ENCODE measurements at places on chromosomes 11 and 22. TPM values are rescaled to one million over a fixed set of nuclear protein-coding genes. Genes with fewer than 3 reads are reported as not detected.

DNA sequence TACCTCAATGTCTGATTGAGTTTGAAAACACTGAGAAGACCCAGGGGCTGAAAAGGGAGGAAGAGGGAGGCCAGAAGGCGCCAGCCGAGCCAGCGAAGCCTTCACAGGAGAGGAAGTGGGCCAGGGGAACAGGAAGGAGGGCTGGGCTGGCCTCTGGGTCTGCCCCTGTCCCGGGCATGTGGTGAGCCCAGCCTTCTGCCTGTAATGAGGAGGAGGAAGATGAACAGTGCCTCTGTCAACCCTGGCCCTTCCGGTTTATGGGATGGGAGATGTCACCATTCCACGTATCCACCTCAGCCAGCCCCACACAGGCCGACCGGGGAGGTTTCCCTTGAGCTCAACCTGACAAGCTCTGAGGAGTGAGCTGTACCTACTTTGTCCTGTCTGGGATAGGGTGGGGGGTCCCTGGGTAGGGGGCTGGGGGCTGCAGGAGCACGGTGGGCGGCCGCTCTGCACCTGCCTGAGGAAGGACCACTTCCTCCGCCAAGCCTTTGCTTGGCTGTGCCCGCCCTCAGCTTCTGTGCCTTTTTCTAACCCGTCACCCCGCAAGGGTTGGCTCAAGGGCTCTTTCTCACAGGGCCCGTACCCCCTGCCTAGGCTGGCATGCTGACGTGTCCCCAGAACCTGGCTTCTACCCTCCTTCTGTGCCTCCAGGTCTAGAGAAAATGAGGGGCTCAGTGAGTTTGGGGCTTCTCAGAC, 2.0 kb downstream of the PARVG start:
- no peak for DNase-seq

GRCh38 chr11:113675003-113675561, 31.0 kb downstream of the TMPRSS5 start:
- no peak for DNase-seq

DNA sequence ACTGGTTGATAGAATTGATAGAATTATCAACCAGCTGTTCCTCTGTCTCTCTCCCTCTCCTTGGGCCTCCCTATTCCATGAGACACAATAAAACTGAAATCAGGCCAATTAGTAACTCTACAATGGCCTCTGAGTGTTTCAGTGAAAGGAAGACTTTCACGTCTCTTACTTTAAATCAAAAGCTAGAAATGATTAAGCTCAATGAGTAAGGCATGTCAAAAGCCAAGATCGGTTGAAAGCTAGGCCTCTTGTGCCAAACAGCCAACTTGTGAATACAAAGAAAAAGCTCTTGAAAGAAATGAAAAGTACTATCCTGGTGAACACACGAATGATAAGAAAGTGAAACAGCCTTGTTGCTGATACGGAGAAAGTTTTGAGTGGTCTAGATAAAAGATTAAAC, 16.6 kb downstream of the PIH1D2 start:
- no peak for DNase-seq

- DNase-seq = no peak
Measured at GRCh38 chr11:58775066-58775708, 43.4 kb upstream of the GLYAT start.

- DNase-seq = no peak
Measured at GRCh38 chr11:8603696-8604077, 9.7 kb upstream of the STK33 start.

The BAIAP2L2 gene
- 1.1 TPM for total RNA-seq

DNA sequence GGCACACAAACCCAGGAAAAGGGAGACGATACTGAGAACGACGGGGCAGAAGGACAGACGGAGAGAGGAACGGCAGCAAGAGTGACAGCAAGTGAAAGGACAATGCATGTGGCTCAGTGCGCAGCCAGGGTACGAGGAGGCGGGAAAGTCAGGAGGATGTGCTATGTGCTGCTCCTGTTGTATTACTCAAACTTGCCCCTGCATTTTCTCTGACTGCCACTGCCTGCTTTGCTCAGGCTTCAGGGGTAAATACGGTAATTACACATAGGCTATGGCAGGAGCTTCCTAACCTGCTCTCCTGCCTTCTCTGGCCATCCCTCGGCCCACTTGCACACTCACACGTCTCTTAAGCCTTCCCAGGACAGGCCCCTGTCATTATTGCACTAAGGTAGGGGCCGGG, 94.8 kb downstream of the FEZ1 start:
- DNase-seq = no peak

The MS4A5 gene
- total RNA-seq = not detected

GRCh38 chr11:75280770-75281468, 40.3 kb downstream of the TPBGL start:
- DNase-seq = no peak

DNA sequence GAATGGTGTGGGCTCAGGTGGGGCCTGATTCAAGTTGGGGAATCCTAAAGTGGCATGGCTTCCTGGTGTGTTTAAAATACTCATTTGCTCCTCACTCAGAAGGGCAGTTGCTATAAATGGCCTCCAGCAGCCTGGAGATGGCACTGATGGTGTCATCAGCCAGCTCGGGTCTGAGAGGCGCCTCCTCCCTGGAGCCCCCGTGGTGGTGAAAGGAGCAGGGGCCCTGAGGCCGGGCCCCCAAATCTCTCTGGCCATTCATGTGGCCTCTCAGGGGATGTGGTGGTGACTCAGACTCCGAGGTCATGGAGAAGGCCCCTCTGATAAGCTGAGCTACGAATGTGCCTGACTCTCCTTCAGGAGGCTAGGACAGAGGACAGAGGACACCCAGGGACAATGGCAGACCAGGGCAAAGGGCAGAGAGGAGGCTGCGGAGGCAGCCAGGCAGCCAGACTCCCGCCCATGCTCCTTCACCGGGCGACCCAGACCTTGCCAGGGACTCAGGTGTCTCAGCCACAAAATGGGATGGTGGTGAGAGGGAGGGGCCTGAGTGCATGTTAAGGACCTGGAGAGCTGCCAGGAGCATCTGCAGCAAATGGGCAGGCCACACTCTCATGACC, 129.2 kb downstream of the CTTN start:
- DNase-seq = no peak

The ROBO4 gene
- total RNA-seq = 49.8 TPM

DNA sequence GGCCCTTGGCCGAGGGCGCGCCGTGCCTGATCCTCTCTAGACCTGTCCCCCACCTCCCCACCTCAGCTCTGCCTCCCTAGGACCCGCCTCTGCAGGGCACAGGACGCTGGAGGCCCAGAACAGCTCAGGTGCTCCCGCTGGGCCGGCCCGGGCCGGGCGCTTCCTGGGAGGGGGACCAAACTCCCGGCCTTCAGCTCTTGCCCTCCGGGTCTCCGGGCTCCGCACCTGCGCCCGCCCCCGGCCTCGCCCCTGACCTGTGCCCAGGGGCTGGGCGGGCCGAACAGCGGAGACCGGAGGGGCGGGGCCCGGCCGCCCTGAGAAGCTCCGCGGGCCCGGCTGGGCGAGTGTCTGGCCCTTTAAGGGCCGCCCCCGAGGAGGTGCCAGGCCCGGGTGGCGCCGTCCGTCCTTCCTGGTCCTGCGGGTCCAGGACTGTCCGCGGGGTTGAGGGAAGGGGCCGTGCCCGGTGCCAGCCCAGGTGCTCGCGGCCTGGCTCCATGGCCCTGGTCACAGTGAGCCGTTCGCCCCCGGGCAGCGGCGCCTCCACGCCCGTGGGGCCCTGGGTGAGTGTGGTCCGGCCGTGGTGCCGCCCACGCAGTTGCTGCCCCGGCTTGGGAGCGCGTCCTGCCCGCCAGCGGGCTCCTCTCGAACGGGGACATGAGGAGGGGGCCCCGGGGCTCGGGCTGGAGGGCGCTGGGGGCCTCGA, at the start of gene SSH3:
Gene SSH3 (plus strand): TSS at position 399 of the 703 bp plus-strand sequence. CDS start 96 bp downstream, at position 495.
- DNase-seq = no peak

The CARD18 gene
- not detected for total RNA-seq

The HTR3B gene
- not detected for total RNA-seq

DNA sequence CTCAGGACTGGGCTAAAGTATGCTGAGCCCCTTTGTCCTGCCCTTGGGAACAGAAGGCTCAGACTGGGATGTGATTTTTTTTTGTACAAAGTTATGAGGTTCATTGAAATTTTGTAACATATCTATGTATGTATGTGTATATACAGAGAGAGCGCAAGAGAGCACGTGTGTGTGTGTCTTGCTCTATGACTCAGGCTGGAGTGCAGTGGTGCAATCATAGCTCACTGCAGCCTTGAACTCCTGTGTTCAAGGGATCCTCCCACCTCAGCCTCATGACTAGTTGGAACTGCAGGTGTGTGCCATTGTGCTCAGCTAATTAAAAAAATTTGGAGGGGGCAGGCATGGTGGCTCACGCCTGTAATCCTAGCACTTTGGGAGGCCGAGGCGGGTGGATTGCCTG, 5.7 kb downstream of the TMEM25 start:
- no peak for DNase-seq

- DNase-seq = no peak
Measured at GRCh38 chr11:36488096-36488495, 22.0 kb downstream of the TRAF6 start.

The IFITM10 gene
- 0.42 TPM for total RNA-seq

DNA sequence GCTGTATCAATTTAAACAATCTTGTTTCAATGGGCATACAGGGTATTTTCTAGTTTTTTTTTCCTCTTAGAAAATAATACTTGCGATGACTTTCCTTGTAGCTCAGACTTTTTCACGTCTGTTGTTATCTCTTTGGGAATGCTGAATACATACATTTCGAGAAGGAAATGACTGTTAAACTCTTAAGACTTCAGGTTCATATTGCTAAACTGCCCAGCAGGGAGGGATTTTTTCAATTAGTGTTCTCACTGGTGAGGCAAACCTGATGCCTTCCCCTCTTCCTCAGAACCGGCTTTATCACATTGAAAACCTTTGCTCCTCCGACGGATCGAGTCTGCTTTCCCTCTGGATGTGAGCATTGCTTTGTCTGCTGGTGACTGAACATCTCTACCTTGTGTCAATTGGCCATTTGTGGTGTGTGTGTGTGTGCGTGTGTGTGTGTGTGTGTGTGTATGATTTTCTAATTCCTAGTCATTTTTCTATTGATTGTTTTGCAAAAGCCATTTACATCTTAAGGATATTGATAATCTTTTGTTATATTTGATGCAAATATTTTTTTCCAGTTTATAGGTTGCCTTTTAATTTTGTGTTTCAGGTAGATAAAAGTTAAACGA, 6.6 kb downstream of the NEAT1 start:
- no peak for DNase-seq

The APOBEC3A gene
- total RNA-seq = not detected

DNA sequence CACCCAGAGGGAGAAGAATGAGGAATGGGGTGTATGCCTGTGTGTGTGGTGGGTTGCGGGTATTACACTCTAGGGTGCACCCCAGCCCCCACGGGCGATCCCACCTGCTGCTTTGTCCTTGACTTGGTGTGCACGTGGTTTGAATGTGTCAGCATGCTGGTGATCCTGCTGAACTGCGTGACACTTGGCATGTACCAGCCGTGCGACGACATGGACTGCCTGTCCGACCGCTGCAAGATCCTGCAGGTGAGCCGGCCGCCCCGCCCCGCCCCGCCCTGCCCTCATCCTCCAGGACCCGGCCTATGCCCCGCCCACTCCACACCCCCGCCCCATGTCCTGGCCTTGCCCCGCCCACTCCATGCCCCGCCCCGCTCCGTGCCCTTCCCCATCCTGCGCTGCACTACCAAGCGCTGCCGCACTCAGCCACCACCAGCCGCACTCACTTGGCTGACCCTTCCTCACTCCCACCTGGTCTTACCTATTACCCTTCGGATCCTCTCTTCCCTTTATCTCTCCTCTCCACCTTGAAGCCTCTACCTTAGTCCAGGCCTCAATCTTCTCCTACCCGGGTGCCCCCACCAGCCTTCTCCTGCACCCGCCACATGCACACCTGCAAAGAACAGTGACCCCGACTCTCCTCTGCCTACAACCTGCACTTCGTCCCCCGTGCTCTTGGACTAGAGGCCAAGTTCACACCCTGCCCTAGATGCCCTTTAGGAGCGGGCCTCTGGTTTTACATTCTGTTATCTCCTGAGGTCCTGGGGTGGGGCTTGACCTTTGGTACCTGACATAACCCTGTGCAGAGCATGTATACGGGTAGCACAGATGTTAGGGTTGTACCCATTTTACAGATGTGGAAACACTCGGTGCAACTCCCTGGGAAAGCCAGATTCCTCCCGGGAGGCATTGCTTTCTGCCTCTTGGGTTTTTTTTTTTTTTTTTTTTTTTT, 27.7 kb downstream of the CACNA1I start:
- no peak for DNase-seq

The KRTAP5-1 gene
- total RNA-seq = not detected

DNA sequence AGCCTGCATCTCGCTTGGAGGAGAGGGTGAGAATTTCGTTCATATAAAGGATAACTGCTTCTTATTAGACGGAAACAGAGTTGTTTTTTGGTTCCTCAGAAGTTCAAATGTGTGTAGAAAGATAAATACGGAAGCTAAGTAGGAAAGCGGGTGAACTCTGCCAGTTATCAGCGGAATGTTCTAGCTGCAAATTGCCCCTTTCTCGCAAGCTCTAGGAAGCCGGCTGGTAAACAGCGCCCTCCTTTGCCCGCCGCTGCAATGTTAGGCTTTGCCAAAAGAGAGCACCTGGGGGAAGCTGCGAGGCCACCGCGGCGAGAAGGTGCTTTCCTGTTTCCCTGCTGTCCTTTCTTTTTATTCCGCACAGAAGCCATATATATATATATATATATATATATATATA, 67.0 kb downstream of the IGLL5 start:
- DNase-seq = no peak

The CCDC87 gene
- total RNA-seq = 0.17 TPM

DNA sequence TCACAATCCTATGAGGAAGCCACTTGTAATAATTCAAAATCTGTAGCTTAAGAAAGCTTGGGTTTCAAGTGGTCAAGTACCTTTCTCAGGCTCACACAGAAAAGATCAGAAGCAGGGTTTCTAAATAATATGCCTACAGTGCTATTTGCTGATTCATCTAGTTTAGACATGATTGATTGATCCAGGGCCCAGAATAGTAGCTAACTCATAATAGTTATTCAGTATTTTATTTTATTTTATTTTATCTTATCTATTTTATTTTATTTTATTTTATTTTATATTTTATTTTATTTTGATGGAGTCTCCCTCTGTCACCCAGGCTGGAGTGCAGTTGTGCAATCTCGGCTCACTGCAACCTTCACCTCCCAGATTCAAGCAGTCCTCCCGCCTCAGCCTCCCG, 15.9 kb upstream of the PANX3 start:
- DNase-seq = no peak

The CHRNA10 gene
- total RNA-seq = 1.9 TPM

All from esophagus muscularis mucosa (tissue), 4 donors.